DMS79 (cell line): ENCODE measurements at places on chromosomes 12 and 14.

- no peak for DNase-seq
Observed at GRCh38 chr12:40156021-40156764, 50.3 kb upstream of the SLC2A13 start.

DNA sequence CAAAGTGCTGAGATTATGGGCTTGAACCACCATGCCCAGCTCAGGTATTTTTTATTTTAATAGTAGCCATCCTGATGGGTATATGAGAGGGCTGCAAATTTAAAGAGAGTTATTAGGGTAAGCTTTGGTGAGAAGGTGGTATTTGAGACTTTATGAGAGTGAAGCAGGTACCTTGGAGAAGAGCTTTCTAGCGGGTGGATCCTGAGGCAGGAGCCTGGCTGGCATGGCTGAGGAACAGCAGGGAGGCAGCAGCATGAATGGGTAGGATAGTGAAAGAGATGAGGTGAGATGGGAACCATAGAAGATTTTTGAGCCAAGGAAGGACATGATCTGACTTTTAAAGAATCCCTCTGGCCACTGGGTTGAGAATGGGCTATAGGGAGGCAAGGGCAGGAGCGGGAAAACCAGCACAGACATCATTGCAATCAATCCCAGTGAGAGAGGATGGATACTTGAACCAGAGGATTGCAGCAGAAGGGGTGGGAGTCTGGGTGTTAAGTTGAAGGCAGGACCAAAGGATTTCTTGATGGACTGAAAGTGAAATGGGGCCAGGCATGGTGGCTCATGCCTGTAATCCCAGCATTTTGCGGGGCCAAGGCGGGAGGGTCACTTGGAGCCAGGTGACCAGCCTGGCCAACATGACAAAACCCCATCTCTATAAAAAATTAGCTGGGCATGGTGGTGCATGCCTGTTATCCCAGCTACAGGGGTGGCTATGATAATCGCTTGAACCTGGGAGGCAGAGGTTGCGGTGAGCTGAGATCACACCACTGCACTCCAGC lies 5.7 kb downstream of the SVOP start:
- DNase-seq = no peak

GRCh38 chr14:61505815-61506809 lies 184.7 kb downstream of the PRKCH start:
- no peak for DNase-seq

DNA sequence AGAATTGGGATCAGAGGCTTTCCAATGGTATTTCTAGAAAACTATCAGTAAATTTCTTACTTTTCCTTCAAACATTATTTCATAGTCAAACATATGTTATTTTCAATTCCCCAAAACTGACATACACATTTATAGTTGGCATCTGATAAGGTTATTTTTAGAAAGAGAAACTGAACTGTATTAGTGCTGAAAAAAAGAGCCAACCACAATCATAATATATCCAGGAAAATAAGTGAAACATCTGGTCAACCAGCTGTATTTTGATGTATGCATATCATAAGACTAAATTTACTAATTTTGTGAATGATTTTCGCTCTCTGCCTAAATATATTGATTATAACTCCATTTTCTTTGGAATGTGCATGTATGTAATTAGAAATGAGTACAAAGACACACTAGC lies 554.2 kb downstream of the FLRT2 start:
- DNase-seq = no peak

DNA sequence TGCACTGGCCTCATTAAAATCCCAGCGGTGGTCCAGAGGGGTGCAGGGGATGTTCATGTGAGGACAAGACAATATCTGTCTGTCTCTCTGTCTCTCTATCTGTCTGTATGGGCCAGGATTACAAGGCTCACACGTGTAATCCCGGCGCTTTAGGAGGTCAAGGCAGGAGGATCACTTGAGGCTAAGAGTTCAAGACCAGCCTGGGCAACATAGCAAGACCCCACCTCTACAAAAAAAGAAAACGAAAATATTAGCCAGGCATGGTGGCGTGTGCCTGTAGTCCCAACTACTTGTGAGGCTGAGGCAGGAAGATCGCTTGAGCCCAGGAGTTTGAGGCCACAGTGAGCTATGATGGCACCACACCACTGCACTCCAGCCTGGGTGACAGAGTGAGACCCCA lies 117.1 kb downstream of the PHETA1 start:
- no peak for DNase-seq

GRCh38 chr12:29589286-29589820 lies 91.9 kb upstream of the OVCH1 start:
- no peak for DNase-seq

GRCh38 chr12:58915634-58916033 lies 4.7 kb downstream of the LRIG3 start:
- DNase-seq = no peak

DNA sequence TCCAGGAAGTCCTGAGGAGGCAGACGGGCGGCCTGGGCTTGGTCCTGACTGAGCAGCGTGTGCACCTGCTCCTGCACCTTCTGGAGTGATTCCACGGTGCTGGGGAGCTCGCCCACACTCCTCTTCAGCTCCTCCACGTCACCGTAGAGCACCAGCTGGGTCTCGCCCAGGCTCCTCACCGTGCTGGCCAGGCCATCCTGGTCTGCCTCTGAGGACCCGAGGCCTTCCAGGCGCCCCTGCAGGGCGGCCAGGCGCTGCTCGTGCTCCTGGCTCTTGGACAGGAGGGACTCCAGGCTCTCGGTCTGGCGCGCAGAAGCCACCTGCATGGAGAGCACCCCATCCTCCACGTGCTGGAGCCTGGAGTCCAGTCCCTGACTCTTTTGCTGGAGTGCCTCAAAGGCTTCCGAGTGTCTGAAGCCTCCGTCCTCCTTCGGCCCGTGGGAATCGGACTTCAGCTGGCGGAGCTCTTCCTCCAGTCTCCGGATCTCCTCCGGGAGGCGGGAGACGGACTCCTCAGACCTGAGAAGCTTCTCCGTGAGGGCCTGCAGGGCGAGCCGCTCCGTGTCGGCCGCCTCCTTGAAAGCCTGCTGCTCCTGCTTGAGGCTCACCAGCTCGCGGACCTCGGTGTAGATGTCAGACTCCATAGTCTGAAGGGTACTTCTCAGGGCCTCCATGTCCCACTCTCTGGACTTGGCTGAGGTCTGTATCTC lies 8.4 kb downstream of the CKAP4 start:
- DNase-seq = no peak

DNA sequence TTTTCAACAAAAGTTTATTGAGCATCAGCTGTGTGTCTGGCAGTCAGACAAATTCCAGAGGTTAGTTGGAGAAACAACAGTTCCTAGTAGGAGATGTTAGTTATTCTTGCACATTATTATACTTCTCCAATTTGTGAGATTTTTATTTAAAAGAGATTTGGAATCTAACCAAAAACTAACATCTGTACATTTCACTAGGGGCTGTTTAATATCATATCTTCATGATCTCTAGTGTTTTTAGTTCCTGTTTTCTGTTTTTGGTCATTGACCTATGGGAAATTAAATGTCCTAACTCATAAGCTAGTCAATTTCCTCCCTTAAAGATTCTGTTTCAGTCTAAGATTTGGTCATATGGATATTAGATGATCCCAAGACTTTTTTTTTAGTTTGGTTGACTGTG lies 34.1 kb upstream of the KLHDC2 start:
- no peak for DNase-seq

- no peak for DNase-seq
Observed at GRCh38 chr14:65962952-65963351, 523.2 kb upstream of the CCDC196 start.

DNA sequence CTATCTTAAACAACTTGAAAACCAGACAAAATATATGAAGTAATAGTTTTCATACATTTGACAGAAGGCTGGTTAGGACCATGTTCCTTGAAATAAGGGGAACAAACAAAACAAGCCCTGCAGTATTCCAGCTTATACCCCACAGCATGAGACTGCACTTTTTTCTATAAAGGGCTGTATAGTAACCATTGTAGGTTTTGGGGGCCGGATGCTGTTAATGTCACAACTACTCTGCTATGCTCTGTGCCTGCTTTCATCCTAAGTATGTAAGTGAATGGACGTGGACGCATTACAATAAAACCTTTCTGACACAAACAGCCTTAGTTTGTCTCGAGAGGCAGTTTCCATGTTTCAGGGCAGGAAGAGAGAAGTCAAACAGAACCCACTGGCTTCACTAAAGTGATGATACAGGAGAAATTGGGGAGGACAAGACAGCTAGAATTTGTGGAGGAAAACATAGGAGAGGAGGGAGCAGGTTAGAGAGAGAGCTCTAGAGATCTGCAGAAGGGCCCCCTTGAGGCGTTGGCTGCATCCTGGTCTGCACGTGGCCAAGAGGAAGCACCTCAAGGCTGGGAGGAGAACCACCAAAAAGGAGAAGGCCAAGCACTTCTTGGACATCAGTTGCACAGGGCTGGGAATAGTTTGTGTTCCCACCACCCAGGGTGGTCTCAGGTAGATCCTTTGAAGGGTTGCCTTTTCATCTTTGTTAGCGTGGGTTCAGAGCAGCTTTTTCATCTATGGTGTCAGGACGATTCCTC lies 63.7 kb downstream of the TRAF3 start:
- no peak for DNase-seq

GRCh38 chr12:116065606-116066005 lies 211.9 kb downstream of the MED13L start:
- peak; percentile 57 for DNase-seq

DNA sequence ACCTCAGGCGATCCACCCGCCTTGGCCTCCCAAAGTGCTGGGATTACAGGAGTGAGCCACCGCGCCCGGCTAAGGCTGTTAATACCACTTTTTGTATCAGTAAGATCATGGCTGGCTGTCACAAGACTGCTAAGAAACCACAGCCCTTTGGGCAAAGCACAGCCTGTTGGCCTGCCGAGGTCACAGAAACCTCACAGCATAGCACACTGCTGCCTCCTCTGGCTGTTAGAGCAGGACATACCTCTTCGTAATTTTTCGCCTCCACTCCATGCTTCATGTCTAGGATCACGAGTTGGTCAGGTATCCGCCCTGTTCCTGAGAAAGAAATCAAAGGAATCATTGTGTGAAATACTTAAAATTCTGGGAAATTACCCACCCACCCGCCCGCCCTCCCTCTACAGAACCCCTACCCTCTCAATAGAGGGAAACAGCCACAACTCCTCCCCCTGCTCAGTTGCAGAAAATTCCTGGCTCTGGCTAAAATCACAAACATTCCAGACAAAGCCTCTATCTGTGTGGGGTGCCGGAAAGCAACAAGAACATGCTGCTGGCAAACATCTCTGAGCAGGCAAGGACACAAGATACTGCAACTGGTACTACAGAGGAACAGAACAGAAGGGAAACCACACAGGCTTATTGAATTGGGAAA lies 20.7 kb upstream of the NEK9 start:
- no peak for DNase-seq

- DNase-seq = no peak
Observed at GRCh38 chr12:133226690-133227089, 9.0 kb downstream of the ANHX start.

DNA sequence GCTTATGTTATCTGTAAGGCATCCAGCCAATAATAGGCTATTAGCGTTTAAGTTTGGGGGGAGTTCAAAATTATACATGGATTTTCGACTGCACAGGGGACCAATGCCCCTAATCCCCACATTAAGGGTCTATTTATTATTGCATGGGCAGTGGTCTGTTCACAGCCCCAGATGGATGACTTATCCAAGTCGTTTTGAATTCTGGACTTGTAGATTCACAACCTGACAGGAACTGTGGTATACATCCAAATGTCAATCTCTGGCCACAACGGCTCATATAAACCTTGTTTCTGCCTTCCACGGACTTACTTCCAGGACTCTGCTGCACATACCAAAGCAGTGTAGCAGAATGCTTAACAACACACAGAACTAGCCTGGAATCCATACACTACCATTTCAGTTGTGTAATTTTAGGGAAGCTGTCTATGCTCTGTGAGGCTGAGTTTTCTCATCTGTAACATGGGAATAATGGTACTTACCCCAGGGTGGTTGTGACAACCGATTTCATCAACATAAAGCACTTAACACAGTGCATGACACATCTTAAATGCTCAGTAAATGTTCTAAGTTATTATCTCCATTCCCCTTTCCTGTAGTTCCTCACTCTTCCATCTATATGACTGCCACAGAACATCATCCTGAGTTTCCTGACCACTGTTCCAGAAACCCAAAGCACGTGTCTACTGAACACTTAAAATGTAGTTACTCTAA lies 3.7 kb downstream of the DDX24 start:
- DNase-seq = no peak

DNA sequence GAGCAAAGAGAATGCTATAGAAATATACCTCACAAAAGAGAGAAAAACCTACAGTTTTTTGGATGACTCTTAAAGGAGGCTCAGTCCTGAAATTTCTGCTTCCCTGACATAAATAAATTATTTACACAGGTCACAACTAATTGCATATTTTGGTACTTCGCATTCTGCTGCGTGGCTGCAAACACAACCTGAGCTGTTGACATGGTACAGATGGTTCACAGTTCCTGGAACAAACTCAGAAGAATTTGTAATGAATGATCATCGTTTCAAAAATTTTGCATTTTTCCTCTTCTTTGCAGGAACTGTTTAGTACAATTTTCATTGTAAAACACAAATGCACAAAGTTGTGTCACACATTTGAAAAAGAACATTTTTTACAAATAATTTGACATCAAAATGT lies 313.7 kb upstream of the SYT1 start:
- no peak for DNase-seq

- DNase-seq = no peak
Observed at GRCh38 chr14:99946652-99947489, 118.4 kb upstream of the EVL start.

- no peak for DNase-seq
Observed at GRCh38 chr12:104482113-104482512, 25.4 kb downstream of the CHST11 start.

- no peak for DNase-seq
Observed at GRCh38 chr14:96268431-96269358, 12.7 kb downstream of the BDKRB1 start.

- DNase-seq = peak; percentile 5
Observed at GRCh38 chr12:30694412-30695198, 1.1 kb downstream of the IPO8 start.

DNA sequence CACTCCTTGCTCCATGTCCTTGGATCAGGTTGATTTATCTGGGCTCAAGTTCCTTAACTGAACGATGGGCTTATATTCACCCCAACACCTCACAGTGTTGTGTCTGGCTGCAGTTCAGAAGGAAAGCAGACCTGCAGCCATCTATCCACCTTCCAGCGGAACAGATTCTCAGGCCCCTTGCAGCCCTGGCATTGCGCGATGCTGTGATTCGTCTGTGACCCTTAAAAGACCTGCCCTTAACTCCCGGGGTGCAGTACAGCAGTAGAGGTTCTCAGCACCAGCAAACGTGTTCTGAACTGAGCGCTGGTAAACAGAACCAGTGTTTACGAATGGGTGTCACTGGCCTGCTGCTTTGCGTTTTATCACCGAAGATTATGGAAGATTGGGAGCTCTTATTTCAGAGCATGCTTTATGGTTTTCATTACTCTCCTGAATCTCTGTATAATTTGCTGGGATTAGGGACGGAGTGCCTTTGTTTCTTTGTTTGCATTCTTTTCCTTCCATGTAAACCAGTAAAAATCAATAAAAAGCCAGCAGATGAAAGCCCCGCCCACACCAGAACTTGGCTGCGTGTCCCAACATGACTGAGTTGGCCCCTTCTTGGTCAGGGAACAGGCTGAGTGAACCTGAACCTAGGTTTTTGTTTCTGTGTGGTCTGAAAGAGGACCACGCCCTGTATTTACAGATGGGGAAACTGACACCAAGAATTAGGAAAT lies 286.7 kb upstream of the CRY1 start:
- peak; percentile 76 for DNase-seq
